Forelimb muscle (tissue), 1 donor: ENCODE measurements at places on chromosomes 3 and 15. TPM values are rescaled to one million over a fixed set of nuclear protein-coding genes. Genes with fewer than 3 reads are reported as not detected.
A peak's percentile ranks its signal among the peaks of the same experiment; 100 is the strongest.

- DNase-seq: no peak
These were observed 716.1 kb downstream of the NSUN3 start for GRCh38 chr3:94778814-94779494.

DNA sequence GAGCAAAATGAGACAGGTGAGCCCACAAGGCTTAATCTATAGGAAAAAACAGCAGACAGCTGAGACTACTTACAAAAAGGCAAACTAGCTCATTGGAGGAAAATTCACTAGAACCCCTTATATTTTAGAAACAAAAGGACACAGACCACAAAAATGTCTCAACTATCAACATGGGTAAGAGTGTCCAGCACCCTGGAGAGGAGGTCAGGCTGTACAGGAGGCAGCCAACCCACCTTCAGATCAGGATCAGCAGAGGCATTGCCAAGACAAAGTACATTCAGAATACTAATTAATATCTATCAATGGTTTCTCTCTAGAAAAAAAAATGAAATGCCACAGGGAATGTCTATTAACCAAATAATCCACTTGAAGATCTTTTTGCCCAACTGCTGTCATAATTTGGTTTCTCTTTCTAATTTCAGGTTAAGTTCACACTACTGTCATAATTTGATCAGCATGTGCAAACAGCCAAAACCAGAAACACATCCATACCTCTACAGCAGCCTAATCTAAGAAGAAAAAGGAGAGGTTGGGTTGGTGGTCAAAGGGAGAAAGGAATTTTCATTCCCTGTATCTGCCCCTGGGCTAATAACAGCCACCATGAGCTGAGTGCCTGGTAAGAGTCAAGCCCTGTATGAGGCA lies 26.0 kb upstream of the THBS1 start:
- no peak for DNase-seq

- DNase-seq: no peak
These were observed 8.0 kb upstream of the PLXND1 start for GRCh38 chr3:129614435-129614834.

DNA sequence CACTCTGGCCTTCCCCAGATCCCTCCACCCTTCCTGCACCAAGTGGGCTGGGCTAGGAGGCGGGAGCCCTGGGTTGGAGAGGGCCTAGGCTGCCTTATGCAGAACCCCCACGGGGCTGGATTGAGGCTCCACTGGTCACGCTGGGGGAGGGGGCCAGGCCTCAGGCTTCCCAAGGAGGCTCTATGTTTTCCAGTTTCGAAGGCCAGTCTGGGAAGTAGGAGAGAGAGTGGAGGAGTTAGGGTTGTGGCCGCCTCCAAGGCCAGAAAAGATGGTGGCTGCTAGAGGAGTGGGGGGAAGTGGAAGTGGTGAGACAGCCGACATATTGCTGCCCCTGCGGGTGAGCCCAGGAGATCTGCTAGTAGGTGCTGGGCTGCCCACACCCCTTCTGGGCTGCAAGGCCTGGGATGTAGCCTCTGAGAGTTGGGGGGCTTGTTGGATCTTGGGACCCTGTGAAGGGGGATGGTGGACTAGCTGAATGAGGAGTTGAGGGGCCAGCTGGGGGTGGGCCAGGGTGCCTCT lies 1.2 kb downstream of the GNAI2 start:
- DNase-seq: no peak

HACL1 gene
- polyA plus RNA-seq: 6.9 TPM

- no peak for DNase-seq
These were observed 324.5 kb downstream of the TBL1XR1 start for GRCh38 chr3:176872771-176873209.

GRCh38 chr3:26015752-26016151 lies 225.9 kb downstream of the OXSM start:
- DNase-seq: no peak

GRCh38 chr3:46361408-46362283 lies 7.7 kb downstream of the CCR2 start:
- no peak for DNase-seq

DNA sequence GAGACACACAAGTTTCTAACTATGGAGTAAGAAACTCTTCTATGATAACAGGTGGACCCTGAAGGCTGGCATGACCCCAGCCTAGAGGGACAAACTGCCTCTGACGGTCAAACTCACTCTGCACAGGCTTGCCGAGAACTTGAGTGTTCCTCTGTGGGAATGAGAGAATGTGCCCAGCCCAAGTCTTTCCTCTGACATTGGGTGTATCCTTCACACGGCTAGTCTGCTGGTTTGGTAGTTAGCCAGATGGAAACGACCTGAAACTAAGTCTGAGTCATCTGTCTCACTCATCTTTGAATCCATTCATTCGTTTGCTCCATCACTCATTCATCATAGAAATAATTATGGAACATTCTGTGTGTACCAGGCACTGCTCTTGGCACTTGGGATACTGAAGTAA lies 198.4 kb downstream of the ATP10A start:
- no peak for DNase-seq

DNA sequence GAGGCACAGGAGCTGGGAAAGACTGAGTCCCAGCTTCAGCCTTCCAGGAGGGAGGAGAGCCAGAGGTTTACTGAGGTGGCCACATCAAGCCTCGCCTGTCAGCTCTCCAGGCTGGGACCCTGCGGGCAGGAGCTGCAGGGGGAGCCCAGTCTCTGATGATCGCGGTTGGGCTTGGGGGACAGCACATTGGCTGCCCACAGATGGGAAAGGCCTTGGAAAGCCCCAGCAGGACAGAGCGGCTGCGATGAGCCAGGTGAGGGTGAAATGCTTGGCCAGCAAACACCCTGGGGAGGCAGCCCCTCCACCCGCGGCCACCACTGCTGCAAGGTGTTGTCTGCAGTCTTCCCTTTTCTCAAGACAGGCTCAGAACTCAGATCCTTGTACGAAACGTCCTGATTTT lies 31.2 kb downstream of the SEC61A1 start:
- DNase-seq: no peak

- no peak for DNase-seq
These were observed 68.9 kb downstream of the WWTR1 start for GRCh38 chr3:149588909-149589308.

GRCh38 chr3:73327052-73327451 lies 265.6 kb downstream of the EBLN2 start:
- no peak for DNase-seq

- DNase-seq: no peak
These were observed 1046.0 kb upstream of the NR2F2 start for GRCh38 chr15:95284492-95284891.

GRCh38 chr3:34216711-34217335 lies 418.4 kb downstream of the PDCD6IP start:
- DNase-seq: no peak

ADPRH gene
- 9.3 TPM for polyA plus RNA-seq

- DNase-seq: no peak
These were observed 27.6 kb upstream of the NRROS start for GRCh38 chr3:196611761-196612483.

PLS1 gene
- polyA plus RNA-seq: 0.61 TPM

DNA sequence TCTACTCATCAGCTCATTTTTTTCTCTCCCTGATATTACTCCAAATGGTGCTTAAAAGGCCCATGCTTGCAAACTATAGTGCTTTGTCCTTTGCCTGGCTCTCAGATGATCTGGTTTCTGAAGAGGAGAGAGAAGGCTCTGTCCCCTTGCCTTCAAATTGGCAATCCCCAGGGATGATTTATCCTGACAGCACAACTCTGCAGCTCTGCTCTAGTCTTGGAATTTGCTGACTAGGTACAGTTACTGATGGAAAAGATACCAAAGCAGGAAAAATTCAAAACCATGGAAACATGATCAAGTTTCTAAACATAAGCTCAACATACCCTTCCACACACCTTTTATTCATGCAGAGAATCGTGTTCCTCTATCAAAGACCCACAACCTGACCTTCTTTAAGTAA lies 106.7 kb upstream of the CADPS start:
- no peak for DNase-seq

- DNase-seq: no peak
These were observed 162.9 kb upstream of the NR2E3 start for GRCh38 chr15:71647487-71647808.

DNA sequence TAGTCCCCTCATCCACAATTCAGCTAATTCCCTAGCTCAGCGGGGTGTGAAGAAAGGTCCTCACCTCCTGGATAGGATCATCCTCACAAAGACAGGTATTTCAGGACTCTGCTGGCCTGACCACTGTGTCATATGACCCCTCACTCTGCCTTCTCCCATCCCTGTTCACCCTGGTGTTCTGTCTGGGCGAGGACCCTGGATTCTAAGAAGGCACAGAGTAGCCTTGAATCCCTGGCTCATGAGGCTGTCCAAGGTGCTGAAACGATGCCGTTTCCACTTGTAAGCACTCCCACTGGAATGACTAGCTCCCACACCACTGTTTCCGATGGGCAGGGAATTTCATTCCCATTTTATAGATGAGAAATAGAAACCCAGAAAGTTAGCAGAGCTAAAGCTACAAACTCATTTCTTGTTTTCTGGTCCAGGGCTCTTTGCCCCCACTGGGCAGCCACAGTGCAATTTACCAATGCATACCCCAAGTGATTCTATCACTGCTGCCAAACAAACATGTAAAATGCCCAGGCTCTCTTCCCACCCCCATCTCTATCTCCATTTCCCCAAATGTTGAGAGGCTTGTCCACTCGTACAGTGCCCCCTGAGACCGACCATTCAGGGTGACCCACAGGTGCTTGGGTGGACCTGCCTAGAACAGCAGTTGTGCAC lies 83.2 kb downstream of the RAB11A start:
- DNase-seq: peak; percentile 20

- no peak for DNase-seq
These were observed 179.1 kb downstream of the THSD4 start for GRCh38 chr15:71294251-71294910.

DNA sequence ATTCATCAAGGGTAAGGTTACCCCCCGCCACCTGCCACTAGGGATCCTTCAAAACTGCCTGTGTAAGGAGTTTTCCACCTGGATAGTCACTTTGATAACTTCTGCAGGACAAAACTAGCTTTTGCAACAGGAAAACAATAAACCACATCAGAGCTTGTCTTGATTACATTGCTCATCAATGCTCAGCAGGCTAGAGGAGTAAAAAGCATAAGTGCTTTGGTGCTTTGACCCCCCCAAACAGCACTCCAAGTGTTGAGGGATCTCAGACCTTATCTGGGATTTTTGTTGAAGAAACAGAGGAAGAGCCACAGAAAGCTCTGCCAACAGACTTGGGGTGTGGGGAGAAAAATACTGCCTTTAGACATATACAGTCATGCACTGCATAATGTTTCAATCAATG lies 10.8 kb upstream of the PHLDB2 start:
- DNase-seq: no peak

- DNase-seq: no peak
These were observed 223.8 kb downstream of the RSRC1 start for GRCh38 chr3:158333736-158334135.

GRCh38 chr3:122800031-122800430 lies 5.2 kb downstream of the SLC49A4 start:
- DNase-seq: no peak

GRCh38 chr3:175778994-175779393 lies 919.9 kb downstream of the NAALADL2 start:
- DNase-seq: no peak

TRIM69 gene
- 27.8 TPM for polyA plus RNA-seq

- DNase-seq: no peak
These were observed 929.7 kb upstream of the CFAP20DC start for GRCh38 chr3:59979542-59979941.

DNA sequence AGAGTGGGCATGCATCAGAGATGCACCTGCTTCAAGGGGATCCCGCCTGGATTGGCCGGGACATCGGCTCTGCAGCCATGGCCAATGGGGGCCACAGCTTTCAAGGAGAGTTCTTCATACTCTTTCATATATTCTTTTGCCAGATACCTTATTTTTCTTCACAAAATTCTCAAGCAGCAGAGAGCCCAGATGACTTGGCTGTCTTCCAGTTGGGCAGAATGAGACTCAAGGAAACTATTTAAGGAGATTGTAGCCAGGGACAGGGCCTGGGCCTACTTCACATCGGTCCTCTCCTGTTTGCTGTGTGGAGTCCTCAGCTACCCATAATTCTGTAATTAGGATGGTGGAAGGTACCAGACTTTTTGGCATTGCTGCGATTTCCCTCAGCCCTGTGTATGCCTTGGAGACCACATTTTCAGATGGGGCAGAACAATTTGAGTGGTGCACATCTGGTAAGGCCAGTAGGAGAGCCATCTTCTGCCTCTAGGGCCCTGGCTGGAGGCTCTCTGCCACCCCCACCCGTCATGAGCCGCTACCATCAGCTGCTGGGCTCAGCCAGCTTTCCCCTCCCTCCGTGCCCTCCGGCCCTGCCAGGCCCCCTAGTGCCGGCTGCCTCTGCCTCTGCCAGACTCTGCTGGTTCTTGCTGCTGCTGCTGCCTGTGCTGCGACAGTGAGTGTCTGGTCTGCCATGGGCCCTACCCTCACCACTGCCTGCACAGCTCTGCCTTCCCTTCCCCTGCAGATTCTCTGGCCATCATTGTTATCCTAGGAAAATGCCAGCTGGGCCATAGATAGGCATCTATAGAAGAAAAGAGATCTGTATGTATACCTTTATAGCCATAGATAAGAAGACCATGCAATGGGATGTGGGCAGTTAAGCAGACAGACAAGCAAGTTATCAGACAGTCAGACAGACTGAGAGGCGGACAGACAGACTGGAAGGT lies 6.7 kb downstream of the PLIN1 start:
- DNase-seq: no peak

DNA sequence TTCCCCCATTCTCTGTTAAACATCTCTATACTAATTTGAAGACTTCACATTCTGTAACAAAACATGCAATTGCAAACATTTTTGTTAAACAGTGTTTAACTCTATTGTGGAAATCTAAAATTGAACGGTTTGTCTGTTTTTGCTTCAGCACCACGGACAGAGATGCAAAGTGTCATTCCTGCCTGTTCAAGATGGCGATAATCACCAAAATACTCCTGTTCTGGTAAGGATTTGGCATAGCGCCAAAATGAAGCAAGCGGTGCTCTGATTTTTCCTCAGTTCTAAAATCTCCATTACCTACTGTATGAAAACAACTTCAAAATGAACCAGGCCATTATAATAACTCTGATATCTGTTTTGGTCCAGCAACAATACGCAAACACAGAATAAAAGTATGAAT lies 129.7 kb upstream of the TUSC7 start:
- DNase-seq: no peak

GRCh38 chr3:27673701-27674100 lies 48.4 kb downstream of the EOMES start:
- no peak for DNase-seq

STRA6 gene
- 0.97 TPM for polyA plus RNA-seq

TMEM266 gene
- polyA plus RNA-seq: 0.44 TPM

DNA sequence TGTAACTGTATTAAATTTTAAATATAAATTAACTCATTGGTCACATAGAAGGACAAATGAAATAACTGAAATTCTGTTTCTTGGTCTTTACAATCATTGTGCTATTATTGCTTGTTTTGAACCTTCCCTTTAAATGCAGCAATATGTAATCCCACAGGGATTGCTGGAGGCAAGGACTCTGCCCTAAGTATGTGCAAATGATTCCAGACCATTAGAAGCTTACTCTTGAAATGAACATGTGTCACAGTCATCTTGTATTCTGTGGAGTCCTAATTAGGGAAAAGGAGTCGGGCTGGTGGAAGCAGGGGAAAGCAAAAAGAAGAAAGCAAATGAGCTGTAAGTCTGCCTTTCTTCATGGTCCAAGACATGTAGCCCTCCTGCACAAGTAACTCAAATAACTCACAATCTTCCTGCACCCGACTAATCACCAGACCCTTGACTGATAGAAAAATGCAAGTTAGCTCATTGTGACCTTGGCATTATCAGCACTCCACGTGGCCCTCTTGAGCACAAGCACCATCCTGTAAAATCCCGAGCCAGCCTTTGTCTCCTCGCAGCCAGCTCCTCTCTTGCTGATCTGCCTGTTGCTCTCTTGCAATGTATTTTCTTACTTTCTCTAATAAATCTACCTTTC lies 2.3 kb upstream of the TMPRSS7 start:
- no peak for DNase-seq

GRCh38 chr3:77726517-77726916 lies 686.6 kb downstream of the ROBO2 start:
- DNase-seq: no peak
